Naive thymus-derived CD4-positive, alpha-beta T cell (primary cell): ENCODE measurements at places on chromosomes 13 and 19.
A peak's percentile ranks its signal among the peaks of the same experiment; 100 is the strongest.

GRCh38 chr13:21429211-21429610 is 29.9 kb downstream of the ZDHHC20 start:
- no peak for DNase-seq

DNA sequence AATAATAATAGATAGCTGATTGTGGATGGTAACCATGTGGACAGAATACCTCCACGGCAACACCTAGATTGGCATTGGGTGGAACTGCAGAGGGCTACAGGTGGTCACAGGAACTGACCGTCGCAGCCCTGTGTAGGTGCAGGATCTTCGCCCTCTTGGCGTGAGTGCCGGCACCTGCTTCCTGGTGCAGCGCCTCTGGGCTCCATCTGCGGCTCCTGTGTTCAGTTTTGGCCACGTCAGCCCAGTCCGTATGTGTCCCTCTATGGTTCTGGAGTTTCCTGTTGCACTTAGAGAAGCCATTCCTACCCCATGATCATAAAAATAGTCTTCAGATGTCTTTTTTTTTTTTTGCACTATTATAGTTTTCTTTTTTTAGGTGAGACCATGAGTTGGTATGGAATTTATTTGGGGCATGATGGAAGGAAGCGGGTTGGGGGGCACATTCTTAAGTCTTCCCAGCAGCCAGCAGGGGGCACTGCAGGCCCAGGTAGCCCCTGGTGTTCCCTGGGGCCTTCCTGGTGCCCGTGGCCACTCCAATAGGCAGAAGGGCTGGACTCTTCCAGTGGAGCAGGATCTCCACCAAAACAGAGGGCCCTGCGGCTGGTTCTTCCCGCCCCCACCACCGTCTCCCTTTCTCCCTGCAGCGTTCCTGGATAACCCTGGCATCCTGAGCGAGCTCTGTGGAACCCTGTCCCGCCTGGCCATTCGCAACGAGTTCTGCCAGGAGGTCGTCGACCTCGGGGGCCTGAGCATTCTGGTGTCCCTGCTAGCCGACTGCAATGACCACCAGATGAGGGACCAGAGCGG is 10.1 kb upstream of the SLC25A42 start:
- DNase-seq, result peak; percentile 61

DNA sequence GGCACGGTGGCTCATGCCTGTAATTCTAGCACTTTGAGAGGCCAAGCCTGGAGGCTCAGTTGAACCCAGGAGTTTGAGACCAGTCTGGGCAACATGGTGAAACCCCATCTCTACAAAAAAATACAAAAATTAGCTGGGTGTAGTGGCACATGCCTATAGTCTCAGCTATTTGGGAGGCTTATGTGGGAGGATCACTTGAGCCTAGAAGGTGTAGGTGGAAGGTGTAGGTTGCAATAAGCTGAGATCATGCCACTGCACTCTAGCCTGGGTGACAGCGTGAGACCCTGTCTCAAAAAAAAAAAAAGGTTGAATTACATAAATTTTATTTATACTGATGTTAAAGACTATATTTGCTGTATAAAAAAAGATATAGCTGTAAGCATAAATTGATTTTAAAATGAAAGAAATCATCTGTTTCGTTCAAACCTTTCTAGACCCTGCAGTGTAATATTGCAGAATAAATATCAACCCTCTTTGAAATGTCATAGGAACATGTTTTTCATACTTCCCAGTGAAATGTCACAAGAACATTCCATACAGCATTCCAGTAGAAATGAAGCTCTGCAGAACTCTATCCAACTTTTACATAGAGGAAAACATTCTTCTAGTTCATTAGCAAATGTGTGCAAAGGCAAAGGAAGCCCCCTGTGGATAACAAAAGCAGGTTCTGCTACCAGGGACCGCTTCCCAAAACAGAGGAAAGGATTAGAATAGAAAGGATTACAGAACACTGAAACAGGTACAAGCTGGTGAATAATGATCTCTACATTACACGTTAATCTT is 76.0 kb downstream of the CAB39L start:
- no peak for DNase-seq

GRCh38 chr19:15476325-15476724 is 3.0 kb downstream of the PGLYRP2 start:
- DNase-seq, result no peak

DNA sequence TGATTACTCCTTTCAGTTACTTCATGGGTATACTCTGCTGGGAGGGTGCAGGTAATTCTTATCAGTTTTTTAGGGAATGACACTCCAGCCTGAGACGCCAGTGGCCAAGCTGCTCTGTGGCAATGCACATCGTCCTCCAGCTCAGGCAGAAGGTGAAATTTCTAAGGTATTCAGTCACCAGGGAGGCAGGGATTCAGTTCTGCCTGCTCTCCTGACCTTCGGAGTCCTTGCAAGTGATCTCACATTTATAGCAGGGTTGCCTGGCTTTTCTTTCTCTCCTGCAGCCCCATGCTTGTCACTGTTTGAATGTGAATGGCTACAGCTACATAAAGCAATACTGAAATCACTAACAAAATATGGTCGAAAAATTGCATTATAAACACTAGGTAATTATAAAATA is 1447.5 kb downstream of the EFNB2 start:
- no peak for DNase-seq

GRCh38 chr13:110557610-110558305 is 3.8 kb downstream of the RAB20 start:
- DNase-seq, result no peak

DNA sequence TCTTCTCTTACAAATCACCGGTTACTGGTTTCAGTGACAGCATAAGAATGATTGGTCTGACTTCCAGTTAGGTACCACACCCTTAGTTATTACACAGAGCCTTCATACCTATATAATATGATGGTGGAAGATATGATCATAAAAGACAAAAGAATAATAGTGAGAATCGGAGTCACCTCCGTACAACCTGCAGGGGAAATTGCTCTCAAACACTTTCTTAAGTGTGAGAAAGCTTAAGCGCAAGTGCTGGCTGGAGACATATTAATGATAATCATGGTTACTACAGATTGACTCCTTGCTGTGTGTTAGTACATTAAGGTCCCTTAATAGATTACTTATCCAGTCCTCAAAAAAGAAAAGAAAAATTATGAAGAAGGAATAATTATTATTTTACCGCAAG is 1.8 kb upstream of the LHFPL6 start:
- no peak for DNase-seq
